A549 treated with DMSO at 1 μM for 4 hours (cell line): ENCODE measurements at places on chromosomes 2 and 18. TPM values are rescaled to one million over a fixed set of nuclear protein-coding genes. Genes with fewer than 3 reads are reported as not detected.

EML6 gene
- 1.3 to 1.8 TPM (median 1.5 TPM) in 5 replicates for total RNA-seq

TIMM21 gene
- 38.3 to 64.3 TPM (median 63.7 TPM) in 5 replicates for total RNA-seq

INPP5D gene
- 0.38 to 1.0 TPM (median 0.70 TPM) in 5 replicates for total RNA-seq

RGPD3 gene
- total RNA-seq: 0.12 to 0.28 TPM (median 0.16 TPM) in 5 replicates

MYCN gene
- not detected in 5 replicates for total RNA-seq

GCG gene
- not detected in 5 replicates for total RNA-seq

CENPA gene
- 44.0 to 61.8 TPM (median 54.6 TPM) in 5 replicates for total RNA-seq

HSBP1L1 gene
- 9.3 to 12.8 TPM (median 11.0 TPM) in 5 replicates for total RNA-seq

ABCG5 gene
- total RNA-seq: not detected in 5 replicates

EVA1A gene
- total RNA-seq: 12.6 to 14.0 TPM (median 12.7 TPM) in 5 replicates

C2orf80 gene
- not detected in 5 replicates for total RNA-seq

MC4R gene
- 0.08 TPM in 1 of 5 replicates, not detected in the others for total RNA-seq

SP9 gene
- total RNA-seq: 2.0 to 3.7 TPM (median 3.0 TPM) in 5 replicates

CPLX4 gene
- total RNA-seq: not detected in 5 replicates

MTIF2 gene
- 39.3 to 46.1 TPM (median 44.7 TPM) in 5 replicates for total RNA-seq

SCG2 gene
- 0.94 to 1.5 TPM (median 1.2 TPM) in 5 replicates for total RNA-seq

TOGARAM2 gene
- total RNA-seq: 0.12 to 0.33 TPM (median 0.15 TPM) in 5 replicates

RAPGEF4 gene
- total RNA-seq: 0.16 to 0.35 TPM (median 0.21 TPM) in 5 replicates

TBR1 gene
- 0.01 to 0.11 TPM (median 0.08 TPM) in 3 of 5 replicates, not detected in the others for total RNA-seq

KCNJ3 gene
- not detected in 5 replicates for total RNA-seq

CHRNG gene
- total RNA-seq: not detected in 5 replicates

UGT1A3 gene
- total RNA-seq: 0.06 to 0.16 TPM (median 0.13 TPM) in 4 of 5 replicates, not detected in the other

ATP8B1 gene
- 9.9 to 13.9 TPM (median 10.6 TPM) in 5 replicates for total RNA-seq

CNTNAP5 gene
- not detected in 5 replicates for total RNA-seq

CYRIA gene
- total RNA-seq: 0.14 to 0.23 TPM (median 0.22 TPM) in 5 replicates

SCN2A gene
- 0.11 TPM in 1 of 5 replicates, not detected in the others for total RNA-seq

SPHKAP gene
- total RNA-seq: not detected in 5 replicates

SPR gene
- total RNA-seq: 95.3 to 149 TPM (median 137 TPM) in 5 replicates

SERPINB11 gene
- 0.07 to 0.08 TPM in 2 of 5 replicates, not detected in the others for total RNA-seq

IGFBP5 gene
- 0.15 to 0.25 TPM (median 0.24 TPM) in 5 replicates for total RNA-seq

SAG gene
- total RNA-seq: not detected in 5 replicates

KATNAL2 gene
- total RNA-seq: 0.75 to 2.6 TPM (median 1.8 TPM) in 5 replicates

TAF4B gene
- total RNA-seq: 5.2 to 7.0 TPM (median 5.3 TPM) in 5 replicates

GPR39 gene
- 8.5 to 12.1 TPM (median 11.9 TPM) in 5 replicates for total RNA-seq

ONECUT2 gene
- 0.31 to 0.63 TPM (median 0.57 TPM) in 5 replicates for total RNA-seq
